ENCODE measurements at places on chromosomes 7 and 10.

- DNase-seq = no peak
Measured at GRCh38 chr7:99072126-99072525, 71.8 kb downstream of the SMURF1 start.

DNA sequence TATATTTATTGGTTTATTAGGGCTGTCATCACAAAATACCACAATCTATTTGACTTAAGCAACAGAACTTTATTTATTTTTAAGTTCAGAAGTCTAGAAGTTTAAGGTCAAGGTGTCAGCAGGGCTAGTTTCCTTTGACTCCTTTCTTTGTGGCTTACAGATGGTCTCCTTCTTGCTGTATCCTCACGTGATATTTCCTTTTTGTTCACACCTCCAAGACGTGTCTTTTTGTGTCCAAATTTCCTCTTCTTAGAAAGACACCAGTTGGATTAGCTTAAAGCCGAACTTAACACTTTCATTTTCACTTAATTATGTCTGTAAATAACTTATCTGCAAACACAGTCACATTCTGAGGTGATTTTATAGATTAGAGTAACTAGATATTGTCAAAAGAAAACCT lies 631.4 kb upstream of the POT1 start:
- no peak for DNase-seq

DNA sequence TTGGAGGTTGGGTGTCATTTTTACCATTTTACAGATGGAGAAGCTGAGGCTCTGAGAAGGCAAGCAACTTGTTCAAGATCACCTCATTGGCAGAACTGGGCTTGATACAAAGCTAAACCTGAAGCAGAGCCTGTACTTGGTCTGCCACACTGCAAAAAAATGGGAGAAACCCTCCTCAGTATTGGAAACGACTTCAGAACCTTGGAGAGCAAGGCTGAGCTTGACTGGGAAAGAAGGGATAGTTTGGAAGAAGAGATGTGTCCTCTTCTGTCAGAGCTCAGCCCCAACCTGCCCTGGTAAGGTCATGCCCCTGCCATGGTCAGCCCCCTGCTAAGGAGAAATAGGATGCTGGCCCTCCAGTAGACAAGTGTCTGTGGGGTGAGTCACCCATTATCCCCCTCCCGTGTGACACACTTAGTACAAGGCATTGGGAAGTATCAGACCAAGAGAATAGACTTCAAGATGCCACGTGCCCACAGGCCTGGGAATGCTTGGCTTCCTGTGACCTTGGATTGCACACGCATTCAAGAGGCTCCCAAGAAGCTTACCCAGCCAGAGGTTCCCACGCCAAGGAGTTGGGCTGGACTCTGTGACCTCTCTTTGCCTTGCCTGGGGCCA lies 56.2 kb upstream of the SMNDC1 start:
- DNase-seq = no peak

GRCh38 chr7:33185786-33186185 lies 56.4 kb downstream of the BBS9 start:
- DNase-seq = peak; percentile 42

- no peak for DNase-seq
Measured at GRCh38 chr7:28862595-28863272, 95.4 kb downstream of the TRIL start.

DNA sequence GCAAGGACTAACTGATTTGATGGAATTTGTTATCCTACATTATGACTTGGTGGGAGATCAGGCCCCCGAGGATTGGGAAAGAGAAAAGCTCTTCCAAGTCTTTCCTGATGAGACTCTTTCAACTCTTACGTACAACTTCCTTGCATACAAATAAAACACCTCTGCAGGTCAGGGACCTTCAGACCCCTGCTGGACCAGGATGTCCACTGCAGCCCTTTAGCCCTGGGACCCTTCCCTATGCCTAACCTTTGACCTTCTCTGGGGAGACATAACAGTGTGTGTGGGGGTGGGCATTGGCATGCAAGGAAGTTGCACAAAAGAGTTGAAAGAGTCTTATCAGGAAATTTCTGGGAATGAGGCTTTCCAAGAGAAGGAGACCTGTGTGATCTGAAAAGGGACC lies 859.4 kb downstream of the TYW1 start:
- no peak for DNase-seq

DNA sequence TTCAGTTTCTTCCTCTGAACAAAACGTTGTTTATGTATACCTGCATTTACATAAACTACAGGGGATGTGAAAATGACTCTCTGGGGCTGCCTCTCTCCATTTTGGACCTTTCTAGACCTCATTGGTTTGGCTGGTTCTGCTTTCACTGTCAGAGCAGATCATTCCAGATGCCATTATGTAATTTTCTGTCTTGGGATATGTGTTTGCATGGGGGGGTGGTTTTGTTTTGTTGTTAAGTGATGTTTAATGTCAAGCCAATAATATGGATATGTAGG lies 172.4 kb downstream of the LRRC4 start:
- DNase-seq = no peak

DNA sequence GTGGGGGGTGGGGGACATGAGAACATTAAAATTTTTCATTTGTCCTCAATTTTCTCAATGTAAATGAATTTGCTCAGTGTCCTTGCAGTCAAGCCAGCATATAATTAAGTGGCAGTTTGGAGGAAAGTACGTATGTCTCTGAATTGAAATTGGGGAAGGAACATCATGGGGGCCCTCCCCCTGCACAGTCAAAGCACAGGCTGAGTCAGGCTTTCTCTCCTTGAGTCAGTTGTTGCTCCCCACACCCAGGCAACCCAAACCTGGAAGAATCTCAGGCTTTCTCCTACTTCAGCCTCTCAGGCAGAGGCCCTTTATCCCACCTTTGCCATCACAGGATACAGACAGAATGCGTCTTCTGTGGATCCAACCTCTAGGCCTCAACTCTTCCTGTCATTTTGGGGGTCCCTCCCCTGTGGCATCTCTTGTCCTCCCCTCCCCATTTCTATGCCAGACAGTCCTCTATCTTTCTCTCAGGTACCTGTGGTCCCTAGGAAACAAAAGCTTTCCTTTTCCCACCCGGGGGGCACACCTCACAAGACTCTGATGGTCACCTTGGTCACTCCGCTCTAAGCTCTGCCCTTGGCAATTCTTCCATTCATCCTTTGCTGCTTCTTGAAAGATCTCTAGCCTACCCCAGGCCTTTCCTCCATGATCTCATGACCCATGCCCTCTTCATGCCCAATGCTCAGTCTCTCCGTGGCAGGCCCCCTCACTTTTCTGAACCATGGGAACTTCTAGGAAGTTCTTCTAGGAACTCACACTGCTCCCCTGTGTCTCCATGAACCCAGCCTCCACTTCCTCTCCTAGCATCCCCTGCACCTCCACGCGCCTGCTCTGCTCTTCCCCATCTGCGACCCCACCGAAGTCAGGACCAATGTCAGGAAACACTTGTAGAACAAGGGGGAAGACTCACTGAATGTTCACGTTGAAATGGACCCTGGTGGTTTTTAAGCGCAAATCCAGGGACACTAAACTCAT lies 40.4 kb downstream of the CREB3L2 start:
- DNase-seq = no peak

- no peak for DNase-seq
Measured at GRCh38 chr7:2214636-2215035, 18.1 kb downstream of the MAD1L1 start.

- peak; percentile 66 for DNase-seq
Measured at GRCh38 chr10:26890956-26891355, 30.2 kb upstream of the ABI1 start.

GRCh38 chr7:408751-409311 lies 110.8 kb downstream of the PDGFA start:
- no peak for DNase-seq

- DNase-seq = no peak
Measured at GRCh38 chr7:8177109-8177933, 84.6 kb downstream of the ICA1 start.

GRCh38 chr10:28906415-28906814 lies 229.1 kb downstream of the BAMBI start:
- no peak for DNase-seq

DNA sequence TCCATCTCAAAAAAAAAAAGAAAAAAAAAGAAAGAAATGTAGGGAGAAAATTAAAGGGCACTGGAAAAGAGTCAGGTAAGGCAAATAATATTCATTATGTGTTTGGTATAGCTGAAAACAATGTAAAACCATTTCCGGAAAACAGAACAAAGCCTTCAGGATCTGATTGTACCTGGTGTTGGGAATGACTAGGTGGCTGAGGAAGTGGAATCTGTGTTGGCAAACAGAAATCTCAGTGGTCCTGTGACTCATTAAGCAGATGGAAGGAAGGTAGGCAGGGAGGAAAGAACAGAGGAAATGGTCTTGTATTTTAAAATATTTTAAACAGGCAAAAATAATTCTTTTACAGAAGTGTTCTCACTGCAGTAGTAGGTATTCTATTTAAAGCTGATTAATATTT lies 55.7 kb upstream of the GATA3 start:
- no peak for DNase-seq

GRCh38 chr10:101559596-101560297 lies 28.3 kb downstream of the POLL start:
- DNase-seq = no peak

DNA sequence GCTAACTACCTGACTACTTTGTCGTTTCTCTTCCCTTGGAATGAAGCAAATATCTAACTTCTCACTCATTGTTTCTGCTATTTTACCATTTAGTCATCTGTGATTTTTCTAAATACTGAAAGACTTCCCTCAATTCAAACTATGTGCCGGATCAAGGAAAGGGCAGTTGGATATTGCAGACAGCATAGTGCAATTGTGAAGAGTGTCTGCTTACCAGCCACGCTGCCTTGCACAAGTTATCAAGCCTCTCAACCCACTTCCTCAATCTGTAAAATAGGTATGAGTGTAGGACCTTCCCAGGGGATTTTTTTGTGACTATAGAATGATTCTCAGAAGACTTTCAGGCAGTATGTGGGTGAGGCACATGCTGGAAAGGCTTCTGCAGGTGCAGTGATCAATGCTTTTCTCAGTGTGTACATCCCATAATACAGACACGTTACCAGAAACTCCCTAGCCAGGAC lies 54.3 kb downstream of the EGFR start:
- DNase-seq = no peak

- no peak for DNase-seq
Measured at GRCh38 chr7:134985894-134986362, 380 bp upstream of the AGBL3 start.

- DNase-seq = no peak
Measured at GRCh38 chr10:109945473-109946177, 22.3 kb upstream of the XPNPEP1 start.

- DNase-seq = no peak
Measured at GRCh38 chr10:127320176-127320575, 123.8 kb upstream of the INSYN2A start.

Measured in SHP77 treated with DMSO at 0.1 percent for 48 hours (cell line).